Type B pancreatic cell (in vitro differentiated cells): ENCODE measurements at places on chromosomes 6 and 20.

DNA sequence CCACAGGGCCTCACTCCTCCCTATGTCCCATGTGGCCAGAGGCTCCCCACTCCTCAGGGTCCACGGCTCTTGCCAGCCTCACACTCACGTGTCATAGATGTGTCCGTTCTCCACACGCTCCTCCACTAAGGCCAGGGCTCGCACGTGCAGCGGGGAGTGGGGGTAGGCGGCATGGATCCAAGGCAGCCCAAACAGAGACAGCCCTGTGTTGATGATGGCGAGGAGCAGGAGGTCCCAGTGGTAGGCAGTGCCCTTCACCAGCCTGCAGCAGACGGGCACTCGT, 10.3 kb downstream of the SLC4A11 start:
- no peaks in the 10 kb centered on the region for H3K36me3 ChIP-seq
- H3K4me1 ChIP-seq = no peaks in the 10 kb centered on the region

GRCh38 chr20:51190783-51191180, 167.9 kb upstream of the KCNG1 start:
- no peak overlapping the region for H3K4me3 ChIP-seq
- H3K27me3 ChIP-seq = peaks cover 4% of the 10 kb centered on the region
- H3K4me1 ChIP-seq = peaks cover 18% of the 10 kb centered on the region
- no peak for DNase-seq

DNA sequence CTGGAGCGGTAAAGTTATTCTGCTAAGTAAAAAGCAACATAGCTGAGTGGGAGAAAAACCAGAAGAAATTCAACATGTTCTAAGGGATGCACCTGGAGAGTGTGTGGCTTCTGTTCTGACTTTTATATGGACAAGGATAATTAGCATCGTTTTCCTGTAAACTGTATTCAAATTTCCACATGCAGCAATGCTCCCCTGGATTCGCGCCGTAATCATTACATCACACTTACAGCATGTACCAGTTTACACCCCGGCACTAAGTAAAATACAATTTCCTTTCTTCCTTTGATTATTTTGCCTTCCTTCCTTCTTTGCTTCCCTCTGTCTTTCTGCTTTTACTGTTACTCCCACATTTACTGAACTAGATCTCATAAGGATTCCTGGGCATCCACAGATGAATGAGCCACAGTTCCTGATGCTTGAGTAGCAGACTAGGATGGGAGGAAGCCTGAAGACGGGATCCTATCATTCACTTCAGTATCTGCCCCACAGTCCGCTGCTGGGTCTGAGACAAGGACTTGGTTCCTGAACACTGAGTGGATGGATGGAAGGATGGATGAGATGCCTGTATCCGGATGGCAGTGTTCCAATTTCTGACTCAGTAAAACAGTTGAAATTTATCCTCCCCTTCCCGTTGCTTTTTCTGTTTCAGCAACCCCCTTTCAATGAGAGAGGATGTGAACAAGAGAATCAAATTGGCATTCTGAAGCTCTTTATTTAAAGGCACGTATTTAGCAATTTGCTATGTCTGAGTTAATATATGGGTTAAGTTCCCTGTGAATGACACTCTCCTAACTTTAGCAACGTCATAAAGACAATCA, 174.6 kb downstream of the GJA10 start:
- H3K4me1 ChIP-seq = peaks cover 43% of the 10 kb centered on the region
- no peak for DNase-seq
- peaks cover 4% of the 10 kb centered on the region for H3K27me3 ChIP-seq

GRCh38 chr20:38320221-38320620, 16.3 kb downstream of the BPI start:
- no peaks in the 10 kb centered on the region for H3K4me1 ChIP-seq
- no peak overlapping the region for H3K4me3 ChIP-seq
- H3K27me3 ChIP-seq = peaks cover 23% of the 10 kb centered on the region

DNA sequence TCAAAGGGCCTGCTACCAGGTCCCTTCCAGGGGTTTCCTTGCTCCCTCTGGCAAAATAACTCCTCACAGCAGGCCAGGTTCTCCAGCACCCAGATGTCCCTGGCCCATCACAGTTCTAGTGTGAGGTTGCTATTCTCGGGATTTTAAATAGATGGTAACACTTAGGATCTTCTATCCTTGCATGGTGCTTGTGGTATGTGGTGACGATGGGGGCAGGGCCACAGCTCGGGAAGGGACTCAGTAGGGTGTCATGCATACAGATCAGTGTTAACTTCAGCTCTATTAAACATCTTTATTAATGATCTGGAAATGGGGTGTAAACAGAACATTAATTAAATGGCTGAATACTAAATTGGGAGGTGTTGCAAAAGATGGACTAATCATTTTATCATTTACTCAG, 323.8 kb downstream of the QKI start:
- H3K36me3 ChIP-seq = no peaks in the 10 kb centered on the region
- DNase-seq = no peak
- no peaks in the 10 kb centered on the region for H3K4me1 ChIP-seq

- no peak for DNase-seq
- no peak overlapping the region for H3K27ac ChIP-seq
- H3K4me1 ChIP-seq = peaks cover 19% of the 10 kb centered on the region
- H3K4me3 ChIP-seq = no peak overlapping the region
- no peaks in the 10 kb centered on the region for H3K36me3 ChIP-seq
Measured at GRCh38 chr6:82744286-82745015, 321.2 kb downstream of the UBE3D start.

GRCh38 chr6:313917-314316, 21.6 kb downstream of the DUSP22 start:
- no peak for DNase-seq
- no peak overlapping the region for H3K27ac ChIP-seq
- no peak overlapping the region for H3K4me3 ChIP-seq
- H3K27me3 ChIP-seq = no peaks in the 10 kb centered on the region
- peaks cover 9% of the 10 kb centered on the region for H3K36me3 ChIP-seq

DNA sequence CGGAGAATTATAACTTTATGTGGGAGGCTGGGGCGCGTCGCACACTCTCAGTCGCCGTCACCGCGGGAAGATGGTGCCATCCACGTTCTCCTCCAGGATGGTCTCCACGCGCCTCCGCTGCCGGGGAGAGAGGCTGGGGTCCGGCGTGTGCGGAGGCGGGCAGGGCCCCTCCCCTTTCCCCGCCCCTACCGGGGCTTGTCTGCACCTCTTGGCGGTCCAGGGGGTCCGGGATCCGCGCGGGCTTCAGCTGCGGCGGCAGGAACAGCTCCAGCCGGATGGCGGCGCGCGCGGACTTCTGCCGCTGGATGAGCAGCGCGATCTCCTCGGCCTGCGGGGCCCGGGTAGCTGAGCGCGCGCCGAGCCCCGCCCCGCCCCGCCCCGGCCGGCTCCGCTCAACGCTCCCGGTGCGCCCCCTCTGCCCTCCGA, 807 bp downstream of the LKAAEAR1 start:
- peaks cover 57% of the 10 kb centered on the region for H3K27me3 ChIP-seq
- no peak overlapping the region for H3K27ac ChIP-seq
- peak overlapping the region; percentile 76 for H3K4me3 ChIP-seq

- no peaks in the 10 kb centered on the region for H3K36me3 ChIP-seq
- no peak overlapping the region for H3K27ac ChIP-seq
- H3K27me3 ChIP-seq = no peaks in the 10 kb centered on the region
- H3K4me3 ChIP-seq = no peak overlapping the region
Measured at GRCh38 chr6:23728707-23729106, 397.3 kb upstream of the NRSN1 start.

GRCh38 chr6:33779290-33779689, 9.6 kb downstream of the LEMD2 start:
- H3K4me1 ChIP-seq = peaks cover 19% of the 10 kb centered on the region
- no peak overlapping the region for H3K27ac ChIP-seq
- no peak for DNase-seq

DNA sequence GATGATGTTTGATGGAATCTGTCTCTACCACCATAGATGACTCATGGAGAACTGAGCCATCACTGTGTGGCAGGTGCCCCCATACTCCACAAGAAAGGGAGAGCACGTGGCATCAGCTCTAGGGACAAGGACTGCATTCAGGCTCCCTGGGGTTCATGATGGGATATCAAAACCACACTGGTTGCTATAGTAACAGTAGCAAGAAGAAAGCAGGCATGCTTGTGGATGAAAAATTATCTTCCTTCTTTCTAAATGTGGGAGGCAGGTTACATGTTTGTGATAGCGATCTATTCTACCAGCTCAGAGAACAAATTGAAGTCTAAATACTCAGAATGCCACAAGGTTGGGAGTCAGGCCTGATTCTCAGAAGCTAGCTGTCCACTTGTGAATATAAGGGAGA, 224.2 kb downstream of the ARHGAP18 start:
- no peak overlapping the region for H3K27ac ChIP-seq
- DNase-seq = no peak
- H3K27me3 ChIP-seq = no peaks in the 10 kb centered on the region
- H3K4me3 ChIP-seq = no peak overlapping the region
- peaks cover 12% of the 10 kb centered on the region for H3K4me1 ChIP-seq
- H3K36me3 ChIP-seq = no peaks in the 10 kb centered on the region

GRCh38 chr6:107523054-107523791, 33.3 kb downstream of the SOBP start:
- H3K4me1 ChIP-seq = peaks cover 5% of the 10 kb centered on the region
- peaks cover 10% of the 10 kb centered on the region for H3K36me3 ChIP-seq
- H3K27ac ChIP-seq = peak overlapping the region; percentile 25
- DNase-seq = no peak
- no peak overlapping the region for H3K4me3 ChIP-seq

GRCh38 chr6:147173675-147174308, 30.4 kb upstream of the STXBP5 start:
- H3K27me3 ChIP-seq = no peaks in the 10 kb centered on the region
- no peaks in the 10 kb centered on the region for H3K4me1 ChIP-seq
- H3K4me3 ChIP-seq = no peak overlapping the region
- no peak for DNase-seq
- no peak overlapping the region for H3K27ac ChIP-seq
- H3K36me3 ChIP-seq = no peaks in the 10 kb centered on the region

DNA sequence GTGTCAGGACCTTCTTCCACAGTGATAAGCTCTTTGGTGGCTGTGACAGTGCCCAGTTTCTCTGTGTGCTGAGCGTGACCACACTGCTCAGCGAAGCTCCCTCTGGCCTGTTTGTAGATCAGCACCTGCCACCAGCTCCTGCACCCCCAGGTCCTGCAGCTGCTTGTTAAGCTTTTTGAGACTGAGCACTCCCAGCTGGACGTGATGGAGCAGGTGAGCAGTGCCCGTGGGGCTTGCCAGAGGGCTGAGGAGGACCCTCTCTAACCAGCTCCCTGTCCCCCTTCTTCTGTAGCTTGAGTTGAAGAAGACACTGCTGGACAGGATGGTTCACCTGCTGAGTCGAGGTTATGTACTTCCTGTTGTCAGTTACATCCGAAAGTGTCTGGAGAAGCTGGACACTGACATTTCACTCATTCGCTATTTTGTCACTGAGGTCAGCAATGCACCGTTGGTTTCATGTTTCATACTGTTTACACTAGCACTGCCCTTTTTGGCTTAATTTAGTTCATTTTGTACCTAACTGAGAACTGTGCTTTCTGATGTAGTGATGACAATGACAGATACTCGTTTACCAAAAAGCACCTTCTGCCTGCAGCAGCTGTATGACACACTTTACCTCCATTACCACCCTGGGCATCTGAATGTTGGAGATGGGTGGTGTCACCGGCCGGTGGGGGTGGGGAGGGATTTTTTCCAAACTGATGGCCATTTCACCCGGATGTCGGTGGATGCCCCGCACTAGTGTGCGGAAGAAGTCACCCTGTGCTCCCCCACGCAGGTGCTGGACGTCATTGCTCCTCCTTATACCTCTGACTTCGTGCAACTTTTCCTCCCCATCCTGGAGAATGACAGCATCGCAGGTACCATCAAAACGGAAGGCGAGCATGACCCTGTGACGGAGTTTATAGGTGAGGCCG, 12.5 kb downstream of the NELFCD start:
- no peaks in the 10 kb centered on the region for H3K27me3 ChIP-seq
- H3K36me3 ChIP-seq = peaks cover 52% of the 10 kb centered on the region
- no peak overlapping the region for H3K4me3 ChIP-seq

DNA sequence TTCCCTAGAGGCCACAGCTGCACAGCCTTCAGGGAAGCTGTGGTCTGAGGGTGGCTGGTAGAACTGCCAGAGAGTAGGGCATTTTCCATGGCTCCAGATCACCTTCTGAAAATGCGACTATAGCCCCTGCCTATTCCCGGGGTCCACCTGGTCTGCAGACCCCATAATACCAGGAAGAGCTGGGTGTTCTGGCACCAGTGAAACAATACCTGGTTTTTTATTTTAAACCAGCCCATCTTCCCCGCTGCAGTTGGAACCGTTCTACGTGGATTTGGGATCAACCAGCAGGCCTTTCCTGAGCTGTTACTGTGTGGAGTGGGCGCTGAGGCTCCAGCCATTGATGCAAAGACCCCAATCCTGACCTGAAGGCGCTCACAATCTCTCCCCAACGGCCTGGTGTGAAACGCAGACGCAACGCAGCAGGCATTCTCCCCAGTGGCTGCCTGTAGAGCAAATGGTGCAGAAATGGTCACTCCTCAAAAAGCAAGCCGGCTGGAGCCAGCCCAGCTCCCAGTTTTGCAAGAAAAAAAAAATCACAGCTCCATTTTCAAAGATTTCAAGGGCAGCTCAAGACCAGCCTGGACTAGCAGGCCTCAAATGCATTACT, 11.3 kb downstream of the NPEPL1 start:
- no peak for DNase-seq
- H3K36me3 ChIP-seq = peaks cover 33% of the 10 kb centered on the region
- H3K4me1 ChIP-seq = no peaks in the 10 kb centered on the region
- H3K27ac ChIP-seq = no peak overlapping the region

DNA sequence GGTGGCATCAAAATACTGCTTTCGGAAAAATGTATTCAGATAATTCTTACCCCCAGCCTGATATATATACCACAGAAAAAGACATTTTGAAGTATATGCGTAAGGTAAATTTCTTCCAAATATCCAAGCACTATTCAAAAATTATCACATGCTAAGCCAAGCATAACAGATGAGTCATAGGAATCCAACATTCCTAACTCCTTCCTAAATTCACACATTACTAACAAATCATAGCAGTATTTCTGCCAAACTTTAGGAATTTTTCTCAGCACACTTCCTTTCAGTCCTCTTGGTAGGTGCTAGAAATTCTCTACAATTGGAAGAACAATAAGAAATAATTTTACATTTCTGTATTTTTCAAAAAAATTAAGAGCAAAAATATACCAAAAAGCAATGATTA, 417.5 kb downstream of the EYS start:
- no peak overlapping the region for H3K4me3 ChIP-seq
- H3K27ac ChIP-seq = no peak overlapping the region
- no peak for DNase-seq
- H3K27me3 ChIP-seq = no peaks in the 10 kb centered on the region

DNA sequence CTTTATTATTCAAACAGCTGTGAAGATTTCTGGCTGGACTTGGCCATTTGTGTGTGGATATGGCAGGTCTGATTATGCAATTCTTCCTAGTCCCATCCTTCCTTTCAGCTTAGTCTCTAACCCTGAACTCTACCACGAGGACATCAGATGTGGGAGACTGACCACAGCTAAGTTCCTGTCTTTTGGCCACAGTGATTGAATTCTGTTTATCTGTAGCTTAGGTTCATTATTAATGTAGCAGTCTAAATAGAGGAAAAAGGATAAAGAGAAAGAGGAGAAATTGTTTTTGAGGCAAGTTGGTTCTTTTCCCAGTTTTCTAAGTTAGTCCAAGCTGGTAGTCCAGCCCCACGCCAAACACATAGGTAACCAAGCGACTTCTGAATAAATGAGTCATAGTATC, 598.9 kb downstream of the RFPL4B start:
- H3K4me1 ChIP-seq = no peaks in the 10 kb centered on the region
- no peaks in the 10 kb centered on the region for H3K27me3 ChIP-seq
- H3K36me3 ChIP-seq = no peaks in the 10 kb centered on the region
- no peak overlapping the region for H3K27ac ChIP-seq
- DNase-seq = no peak
